ENCODE measurements at places on chromosomes 11 and 22. TPM values are rescaled to one million over a fixed set of nuclear protein-coding genes. Genes with fewer than 3 reads are reported as not detected.

GRCh38 chr22:19886605-19887255, 32.1 kb upstream of the GNB1L start:
- DNase-seq: no peak

- DNase-seq: no peak
Observed at GRCh38 chr11:9850224-9850895, 186.5 kb downstream of the SWAP70 start.

DNA sequence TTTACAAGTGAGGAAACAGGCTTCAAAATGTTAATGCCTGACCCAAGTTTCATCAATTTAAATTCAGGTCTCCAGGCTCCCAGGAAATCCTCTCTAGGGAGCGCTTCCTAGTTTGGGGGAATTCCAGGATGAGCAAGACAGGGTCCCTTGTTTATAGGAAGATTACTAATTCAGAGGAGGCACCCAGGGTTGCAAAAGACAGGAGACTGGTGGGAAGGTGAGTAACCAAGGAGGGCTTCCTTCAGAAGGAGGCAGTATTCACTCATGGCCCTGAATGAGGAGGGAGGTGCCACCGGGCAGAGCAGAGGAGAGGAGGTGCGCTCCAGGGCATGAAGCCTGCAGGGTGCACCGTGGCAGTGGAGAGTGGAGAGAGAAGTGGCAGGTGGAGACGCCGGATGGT, 1.6 kb downstream of the TMEM132A start:
- no peak for DNase-seq

GRCh38 chr11:66119348-66120133, 49.5 kb downstream of the PACS1 start:
- peak; percentile 46 for DNase-seq

Gene OTOG
- total RNA-seq: 0.06 TPM

Gene DEPDC7
- total RNA-seq: 1.3 TPM

Data from NCI-H460 (cell line).